ENCODE measurements at places on chromosomes 12 and 14.

GRCh38 chr12:106704081-106704480 lies 70.4 kb upstream of the RIC8B start:
- DNase-seq = no peak

DNA sequence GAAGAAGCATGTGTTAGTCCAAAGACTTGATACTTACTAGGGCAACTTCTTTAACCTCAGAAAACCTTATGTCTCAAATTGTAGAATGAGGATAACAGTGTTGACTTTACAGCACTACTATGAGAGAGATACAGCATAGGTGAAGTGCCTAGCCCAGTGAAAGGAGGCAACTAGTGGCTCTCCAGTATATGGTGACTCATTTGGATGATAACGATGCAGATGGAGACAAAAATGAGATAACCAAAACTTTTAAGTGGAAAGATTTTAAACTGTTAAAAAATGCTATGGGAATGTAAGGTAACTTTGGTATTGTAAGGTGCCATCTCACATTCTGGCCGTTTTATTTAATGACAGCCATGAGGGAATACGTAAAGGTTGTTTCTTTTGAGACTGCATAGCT lies 2.7 kb downstream of the PHC1 start:
- DNase-seq = no peak

- DNase-seq = no peak
Measured at GRCh38 chr12:12190087-12190809, 76.6 kb downstream of the LRP6 start.

- DNase-seq = no peak
Measured at GRCh38 chr14:98186140-98186539, 1085.9 kb downstream of the BCL11B start.

DNA sequence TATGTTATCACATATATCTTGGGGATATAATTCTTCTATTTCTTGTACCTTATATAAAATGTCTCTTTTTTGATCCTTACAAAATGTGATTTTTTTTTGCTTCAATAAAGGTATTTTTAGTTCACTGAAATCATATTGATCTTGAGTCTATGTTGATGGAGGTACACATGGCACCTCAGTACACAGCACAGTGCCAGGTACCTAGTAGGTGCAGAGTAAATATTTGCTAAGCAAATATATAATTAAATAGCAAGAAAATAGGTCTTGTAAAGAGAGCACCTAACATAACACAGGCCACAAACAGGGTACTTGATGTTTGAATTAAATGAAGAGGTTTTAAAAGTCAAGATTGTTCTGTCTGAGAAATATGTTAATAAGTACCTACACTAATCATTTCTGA lies 69.7 kb downstream of the CIT start:
- no peak for DNase-seq

DNA sequence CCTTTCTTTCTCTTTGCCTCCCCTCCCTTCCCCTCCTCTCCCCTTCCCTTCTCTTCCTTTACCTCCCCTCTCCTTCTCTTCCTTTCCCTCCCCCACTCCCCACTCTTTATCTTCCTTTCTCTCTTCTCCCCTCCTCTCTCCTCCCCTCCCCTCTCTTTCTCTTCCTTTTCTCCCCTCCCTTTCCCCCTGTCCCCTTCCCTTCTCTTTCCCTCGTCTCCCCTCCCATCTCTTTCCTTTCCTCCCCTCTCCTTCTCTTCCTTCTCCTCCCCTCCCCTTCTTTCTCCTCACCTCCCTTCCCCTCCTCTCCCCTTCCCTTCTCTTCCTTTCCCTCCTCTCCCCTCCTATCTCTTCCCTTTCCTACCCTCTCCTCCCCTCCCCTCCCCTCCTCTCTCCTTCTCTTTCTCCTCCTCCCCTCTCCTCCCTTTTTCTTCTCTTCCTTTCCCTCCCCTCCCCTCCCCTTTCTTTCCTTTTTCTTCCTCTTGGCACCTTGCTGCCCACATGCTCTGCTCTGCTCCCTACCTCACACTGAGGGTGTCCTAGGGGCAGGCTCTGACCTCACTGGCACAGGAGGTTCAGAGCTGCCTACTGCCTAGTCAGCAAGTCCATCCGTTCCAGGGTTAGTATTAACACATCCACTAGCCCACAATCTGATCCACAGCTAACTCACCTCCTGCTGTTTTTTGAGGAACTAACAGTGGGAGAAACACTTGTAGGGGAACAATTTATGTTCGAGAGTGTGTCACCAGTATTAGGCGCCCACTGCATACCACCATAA lies 101.0 kb downstream of the NUAK1 start:
- DNase-seq = no peak

- DNase-seq = no peak
Measured at GRCh38 chr12:114902665-114903064, 218.7 kb upstream of the TBX3 start.

GRCh38 chr14:36105401-36105800 lies 71.1 kb downstream of the PTCSC3 start:
- no peak for DNase-seq

DNA sequence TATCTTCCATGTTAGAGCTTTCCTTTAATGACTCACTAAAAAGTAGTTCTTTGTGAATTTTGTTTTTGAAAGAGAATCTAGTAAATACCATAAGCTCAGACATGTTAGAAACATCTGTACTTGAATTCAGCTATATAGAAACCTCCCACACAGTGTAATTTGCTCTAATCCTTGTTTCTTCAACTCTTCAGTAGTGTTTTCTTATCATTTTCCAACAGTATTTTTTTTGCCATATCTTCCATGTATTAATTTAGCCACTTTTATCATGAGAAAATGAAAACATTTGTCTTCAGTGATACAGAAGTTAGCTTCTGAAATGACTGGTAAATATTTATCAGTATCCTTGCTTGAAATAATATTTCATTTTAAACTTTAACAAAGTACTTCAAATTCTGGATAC lies 73.6 kb downstream of the ARID2 start:
- DNase-seq = no peak

DNA sequence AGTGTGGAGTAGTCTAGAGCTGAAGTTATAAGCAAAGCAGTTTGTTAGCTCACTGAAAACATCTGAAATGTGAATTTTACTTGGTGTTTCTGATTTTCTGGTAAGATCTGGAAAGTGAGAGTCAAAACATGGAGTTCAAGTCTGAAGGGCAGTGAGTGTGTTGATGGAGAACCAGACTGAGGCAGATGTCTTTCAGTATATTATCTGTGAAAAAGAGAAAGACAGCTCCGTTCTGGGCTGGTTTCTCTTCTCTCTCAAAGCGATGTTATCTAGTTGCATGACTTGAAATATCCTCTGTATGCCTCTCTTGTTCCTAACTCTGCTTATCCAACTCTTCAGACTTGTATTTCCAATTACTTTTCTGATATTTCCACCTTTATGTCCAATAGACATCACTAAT lies 381.9 kb upstream of the RGS6 start:
- DNase-seq = no peak

DNA sequence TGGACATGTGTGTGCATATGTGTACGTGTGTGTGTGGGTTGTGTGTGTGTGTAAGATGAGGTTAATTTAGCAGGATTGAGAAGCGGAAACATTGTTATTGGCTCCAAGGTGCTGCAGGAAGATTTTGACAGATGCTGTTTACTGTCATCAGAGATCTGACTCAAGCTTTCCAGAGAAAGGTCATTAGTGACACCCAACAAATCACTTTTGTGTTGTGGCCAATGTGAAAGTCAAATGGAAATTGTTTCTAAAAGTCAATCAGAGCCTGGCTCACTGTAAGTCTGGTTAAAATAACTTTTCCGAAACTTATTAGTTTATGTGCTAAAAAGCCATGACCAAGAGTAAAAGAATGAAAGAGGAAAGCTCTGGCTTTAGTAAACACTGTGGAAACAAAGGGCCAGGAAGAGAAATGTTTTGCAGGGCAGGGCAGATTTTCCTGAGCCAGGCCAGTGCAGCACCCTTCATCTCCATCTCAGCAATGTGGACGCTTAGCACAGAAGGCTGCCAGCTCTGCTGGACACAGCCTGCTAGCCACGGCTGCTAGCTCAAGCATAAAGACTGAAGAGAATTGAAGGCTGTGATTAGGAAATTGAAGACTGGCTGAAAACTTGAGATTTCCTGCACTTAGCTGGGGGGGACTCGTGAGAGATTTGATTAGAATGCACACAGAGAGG lies 235.8 kb downstream of the NEDD1 start:
- DNase-seq = no peak

- DNase-seq = no peak
Measured at GRCh38 chr12:62251609-62251958, 8.6 kb upstream of the USP15 start.

GRCh38 chr12:128969480-128970055 lies 116.3 kb downstream of the GLT1D1 start:
- DNase-seq = no peak

DNA sequence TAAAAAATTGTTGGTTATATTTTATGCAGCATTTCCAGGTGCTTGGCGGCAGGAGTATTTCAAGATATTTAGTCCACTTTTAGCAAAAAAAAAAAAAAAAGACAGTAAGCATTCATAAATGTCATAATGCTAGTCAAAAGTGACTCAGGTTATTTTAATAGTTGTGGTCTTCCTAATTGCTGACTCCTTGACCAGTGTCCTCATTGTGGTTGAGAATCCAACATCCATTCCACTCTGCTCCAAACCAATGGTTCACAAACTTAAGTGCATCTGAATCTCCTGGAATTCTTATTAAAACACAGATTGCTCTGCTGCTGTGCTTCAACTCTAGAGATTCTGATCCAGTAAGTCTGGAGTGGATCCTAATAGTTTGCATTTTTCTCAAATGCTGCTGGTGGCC lies 71.4 kb downstream of the AKAP6 start:
- no peak for DNase-seq

- no peak for DNase-seq
Measured at GRCh38 chr12:5184186-5184585, 140.5 kb downstream of the KCNA5 start.

DNA sequence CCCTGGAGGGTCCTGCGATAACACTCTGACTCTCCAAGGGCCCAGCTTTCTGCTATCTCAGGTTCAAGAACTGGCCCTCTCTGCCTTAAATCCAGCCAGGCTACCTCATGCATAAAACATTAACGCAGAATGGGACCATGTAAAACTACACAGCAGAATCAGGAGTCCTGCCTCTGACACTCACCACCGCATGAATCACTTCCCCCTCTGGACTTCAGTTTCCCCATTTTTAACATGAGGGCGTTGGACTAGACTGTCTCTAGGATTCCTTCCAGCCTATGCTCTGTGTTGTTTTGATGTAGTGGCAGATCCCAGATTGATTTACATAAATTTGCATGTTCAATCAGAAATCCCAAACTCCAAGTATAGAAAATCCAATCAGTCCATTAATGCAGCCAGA lies 3.3 kb downstream of the NCKAP5L start:
- no peak for DNase-seq

GRCh38 chr12:50566066-50566465 lies 61.3 kb downstream of the DIP2B start:
- no peak for DNase-seq

DNA sequence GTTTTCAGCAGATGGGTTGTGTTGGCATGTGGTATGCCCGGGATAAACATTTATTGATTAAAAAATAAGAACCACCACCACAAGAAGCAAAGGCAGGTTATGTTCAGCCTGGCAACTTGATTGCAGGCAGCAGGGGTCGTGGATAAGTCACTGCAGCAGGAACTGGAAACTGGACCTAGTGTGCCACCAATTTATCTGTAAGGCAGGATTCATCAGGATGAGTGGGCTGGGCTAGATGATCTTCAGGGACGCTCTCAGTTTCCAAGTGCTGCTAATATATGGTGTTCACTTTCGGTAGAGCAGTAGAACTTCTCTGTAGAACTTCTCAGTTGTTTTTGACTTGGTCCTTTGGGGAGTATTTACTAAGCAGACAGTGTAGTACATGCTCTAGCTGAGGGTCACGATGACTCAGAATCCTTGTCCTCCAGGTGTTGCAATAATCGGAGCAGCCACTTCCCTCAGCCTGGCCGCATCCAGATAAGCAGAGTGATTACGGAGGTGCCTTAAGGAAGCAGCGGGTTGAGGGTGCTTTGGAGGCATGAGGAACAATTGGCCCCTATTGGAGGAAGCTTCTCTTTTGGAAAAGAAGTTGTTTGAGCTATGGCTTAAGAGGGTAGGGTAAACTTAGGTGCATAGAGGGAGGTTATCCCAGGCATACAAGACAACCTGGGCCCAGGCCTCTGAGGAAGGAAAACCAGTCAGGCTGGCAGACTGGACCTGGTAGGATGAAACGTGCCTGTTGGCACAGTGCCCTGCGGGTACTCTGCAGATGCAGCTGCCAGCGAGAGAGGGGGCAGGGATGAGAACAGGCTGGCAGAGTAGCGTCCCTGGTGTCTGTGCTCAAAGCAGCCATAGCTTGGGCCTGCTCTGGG lies 104.0 kb downstream of the GPR135 start:
- DNase-seq = peak; percentile 76

GRCh38 chr12:66144791-66145754 lies 14.5 kb upstream of the LLPH start:
- peak; percentile 74 for DNase-seq

GRCh38 chr12:105264771-105265170 lies 28.8 kb upstream of the APPL2 start:
- no peak for DNase-seq

GRCh38 chr12:4037747-4038312 lies 164.6 kb upstream of the PARP11 start:
- no peak for DNase-seq

DNA sequence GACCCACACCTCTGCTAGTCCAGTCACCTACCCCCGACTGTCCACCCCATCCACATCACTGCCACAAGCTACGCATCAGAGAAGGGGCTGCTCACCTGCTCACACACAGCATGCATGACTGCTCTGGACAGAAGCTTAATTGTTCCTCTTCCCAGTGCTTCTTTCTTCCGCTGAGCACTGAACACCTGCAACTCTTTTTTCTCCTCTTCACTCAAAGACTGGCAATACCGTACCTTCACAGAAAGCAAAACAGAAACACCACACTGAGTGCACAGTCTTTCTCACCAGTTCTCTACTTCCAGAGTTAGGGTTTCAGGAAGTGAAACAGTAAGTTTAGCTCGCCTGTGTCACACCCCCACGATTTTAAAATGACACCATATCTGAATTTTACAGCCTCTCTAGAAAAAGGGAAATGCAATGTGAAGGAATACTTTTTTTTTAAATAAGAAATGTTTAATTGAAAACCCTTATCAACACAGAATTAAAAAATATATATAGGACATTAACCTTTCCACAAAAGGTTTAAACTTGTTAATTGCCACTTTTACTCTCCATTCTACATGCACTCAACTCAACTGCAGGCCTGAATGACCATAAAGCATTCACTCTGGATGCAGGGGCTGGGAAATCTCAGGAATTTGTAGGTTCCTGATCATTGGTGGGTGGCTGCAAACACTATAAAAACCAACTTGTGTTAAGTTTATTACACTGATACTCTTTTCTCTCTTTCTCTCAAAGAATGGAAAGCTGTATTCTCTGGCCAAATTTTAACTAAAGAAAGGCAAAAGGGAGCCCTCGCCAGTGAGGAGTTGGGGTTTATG lies 120.0 kb downstream of the PRICKLE1 start:
- DNase-seq = no peak

GRCh38 chr12:123107926-123108681 lies 42.8 kb downstream of the PITPNM2 start:
- DNase-seq = no peak

- DNase-seq = no peak
Measured at GRCh38 chr12:84804691-84805473, 107.7 kb downstream of the SLC6A15 start.

GRCh38 chr12:54024581-54025305 lies 3.5 kb upstream of the HOXC6 start:
- no peak for DNase-seq

GRCh38 chr12:52059582-52060497 lies 8.6 kb downstream of the NR4A1 start:
- no peak for DNase-seq
